ENCODE measurements at places on chromosomes 1 and 21.

- no peak for DNase-seq
These were observed 29.2 kb downstream of the INKA2 start for GRCh38 chr1:111709986-111710385.

- DNase-seq: peak; percentile 75
These were observed 1.0 kb downstream of the ARID1A start for GRCh38 chr1:26696654-26697430.

- no peak for DNase-seq
These were observed 4.8 kb downstream of the S100A16 start for GRCh38 chr1:153608089-153608682.

DNA sequence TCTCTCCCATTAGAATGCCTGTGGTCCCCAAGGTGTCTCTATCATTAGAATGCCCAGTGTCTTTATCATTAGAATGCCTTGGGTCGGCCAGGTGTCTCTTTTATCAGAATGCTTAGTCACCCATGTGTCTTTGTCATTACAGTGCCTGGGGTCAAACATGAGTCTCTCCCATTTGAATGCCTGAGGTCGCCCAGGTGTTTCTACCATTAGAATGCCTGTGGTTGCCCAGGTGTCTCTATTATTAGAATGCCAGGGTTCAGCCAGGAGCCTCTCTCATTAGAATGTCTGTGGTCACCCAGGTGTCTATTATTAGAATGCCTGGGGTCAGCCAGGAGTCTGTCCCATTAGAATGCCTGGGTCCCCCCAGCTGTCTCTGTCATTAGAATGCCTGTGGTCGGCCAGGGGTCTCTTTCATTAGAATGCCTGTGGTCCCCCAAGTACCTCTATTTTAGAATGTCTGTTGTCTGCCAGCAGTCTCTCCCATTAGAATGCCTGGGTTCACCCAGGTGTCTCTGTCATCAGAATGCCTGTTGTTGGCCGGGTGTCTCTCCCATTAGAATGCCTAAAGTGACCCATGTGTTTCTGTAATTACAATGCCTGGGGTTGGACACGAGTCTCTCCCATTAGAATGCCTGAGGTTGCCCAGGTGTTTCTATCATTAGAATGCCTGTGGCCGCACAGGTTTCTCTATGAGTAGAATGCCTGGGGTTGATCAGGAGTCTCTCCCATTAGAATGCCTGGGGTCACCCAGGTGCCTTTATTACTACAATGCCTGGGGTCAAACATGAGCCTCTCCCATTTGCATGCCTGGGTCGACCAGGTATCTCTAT is 57.1 kb downstream of the RNF187 start:
- no peak for DNase-seq

DNA sequence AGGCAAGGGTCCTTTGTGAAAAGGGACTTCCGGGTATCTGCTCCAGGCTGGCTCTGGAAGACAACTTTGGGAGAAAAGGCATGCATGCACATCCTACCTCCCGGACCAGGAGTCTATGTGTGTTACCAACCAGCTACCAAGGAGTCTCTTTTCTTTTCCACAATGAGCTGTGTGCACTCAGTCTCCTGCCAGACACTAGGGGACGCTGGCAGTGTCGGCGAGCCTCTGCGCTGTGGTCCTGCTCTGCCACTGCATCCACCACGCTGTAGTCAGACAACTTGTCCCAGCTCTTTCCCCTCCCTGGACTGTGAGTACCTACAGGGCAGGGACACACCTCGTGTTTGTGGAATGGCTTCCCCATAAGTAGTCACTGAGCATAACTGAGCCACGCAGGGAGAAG is 5.1 kb upstream of the SSR2 start:
- no peak for DNase-seq

GRCh38 chr1:107687849-107688753 is 276.9 kb downstream of the VAV3 start:
- no peak for DNase-seq

- DNase-seq: no peak
These were observed 722.2 kb downstream of the KCNT2 start for GRCh38 chr1:195886000-195886399.

- no peak for DNase-seq
These were observed 11.5 kb downstream of the ACADM start for GRCh38 chr1:75736016-75736415.

DNA sequence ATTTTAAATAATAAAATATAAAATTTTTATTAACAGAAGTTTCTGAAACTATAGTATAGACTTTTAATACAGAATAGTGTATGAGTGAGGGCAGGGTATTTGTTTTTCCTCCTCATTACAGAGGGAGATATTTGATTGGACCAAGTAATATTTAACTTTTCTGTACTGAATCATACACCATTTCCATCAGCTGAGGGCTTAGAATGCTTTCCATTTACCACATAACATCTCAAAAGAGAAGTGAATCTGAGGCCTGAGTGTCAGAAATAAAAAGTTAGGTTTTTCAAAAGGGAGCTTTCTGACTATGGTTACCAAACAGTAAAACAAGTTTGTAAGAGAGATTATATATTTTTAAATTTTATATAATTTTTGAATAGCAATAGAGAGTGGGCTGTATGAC is 29.5 kb downstream of the TLCD4 start:
- no peak for DNase-seq

DNA sequence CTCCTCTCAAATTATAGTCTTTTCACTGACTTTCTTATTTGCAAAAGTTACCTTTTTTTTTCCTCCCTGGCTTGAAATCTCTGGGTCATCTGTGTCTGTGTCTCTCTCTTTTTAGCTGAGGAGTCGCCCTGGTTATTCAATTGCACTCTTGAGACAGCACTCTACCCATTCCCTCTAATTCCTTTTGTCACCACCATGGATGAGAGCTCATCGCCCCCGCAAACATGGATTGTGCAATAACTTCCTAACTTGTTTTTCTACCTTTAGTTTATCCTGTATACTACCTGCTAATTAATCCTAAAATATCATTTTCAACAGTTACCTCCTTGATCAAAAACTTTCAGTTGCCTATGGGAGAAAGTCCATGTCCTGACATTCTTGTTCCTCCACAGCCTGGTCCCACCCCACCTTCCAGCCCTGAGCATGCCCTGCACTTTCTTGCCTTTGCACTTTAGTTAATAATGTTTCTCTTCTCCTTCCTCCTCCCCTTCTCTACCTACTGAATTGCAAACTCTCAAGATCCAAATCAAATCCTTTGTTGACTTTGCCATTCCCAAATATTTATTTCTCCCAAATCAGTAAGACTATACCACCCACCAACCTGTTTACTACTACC is 110.4 kb upstream of the MAGI3 start:
- DNase-seq: no peak

DNA sequence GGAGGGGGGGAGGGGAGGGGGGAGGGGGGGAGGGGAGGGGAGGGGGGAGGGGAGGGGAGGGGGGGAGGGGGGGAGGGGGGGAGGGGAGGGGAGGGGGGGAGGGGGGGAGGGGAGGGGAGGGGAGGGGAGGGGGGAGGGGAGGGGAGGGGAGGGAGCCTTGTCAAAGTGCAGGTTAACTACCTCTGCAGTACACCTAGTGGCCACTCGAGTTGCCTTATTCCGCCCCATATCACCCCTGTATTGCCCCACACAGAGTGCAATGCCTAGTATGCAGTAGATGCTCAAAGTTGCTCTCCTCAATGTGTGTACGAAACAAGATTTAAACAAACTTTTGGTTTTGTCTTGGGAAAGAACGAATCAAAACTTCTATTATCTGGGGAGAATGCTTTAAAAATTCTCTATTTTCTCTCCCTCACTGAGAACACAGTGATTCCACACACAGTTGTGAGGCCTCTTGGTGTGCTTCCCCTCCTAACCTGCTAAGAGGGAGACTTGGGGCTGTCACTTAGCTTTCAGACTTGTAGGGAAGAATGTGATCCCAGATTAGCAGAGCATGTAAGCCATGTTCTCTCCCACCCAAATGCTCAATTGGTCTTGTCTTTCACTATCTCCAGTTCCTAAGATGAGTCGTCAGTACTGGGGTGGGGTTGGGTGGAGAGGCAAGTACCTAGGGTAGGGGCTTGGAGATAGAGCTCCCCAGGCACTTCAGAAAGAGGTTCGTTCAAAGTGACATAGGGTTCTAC is 79.7 kb upstream of the MAP10 start:
- no peak for DNase-seq

DNA sequence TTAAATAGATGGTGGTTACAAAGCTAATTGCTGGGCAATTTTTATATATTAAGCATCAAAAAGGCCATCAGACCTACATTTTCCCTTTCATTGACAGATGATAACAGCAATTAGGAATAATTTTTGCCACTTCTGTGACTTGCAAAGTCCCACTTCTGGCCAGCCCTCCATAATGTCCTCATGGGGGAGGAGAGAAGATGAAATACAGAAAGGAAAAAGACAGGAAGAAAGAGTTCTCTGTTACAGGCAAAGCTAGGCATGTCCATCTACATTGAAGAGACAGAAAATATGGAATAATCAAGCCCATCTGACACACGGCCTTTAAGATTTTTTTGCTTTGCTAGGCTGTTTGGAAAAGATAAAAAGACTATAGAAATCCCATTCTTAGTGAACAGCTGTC is 108.0 kb downstream of the ENAH start:
- DNase-seq: no peak

DNA sequence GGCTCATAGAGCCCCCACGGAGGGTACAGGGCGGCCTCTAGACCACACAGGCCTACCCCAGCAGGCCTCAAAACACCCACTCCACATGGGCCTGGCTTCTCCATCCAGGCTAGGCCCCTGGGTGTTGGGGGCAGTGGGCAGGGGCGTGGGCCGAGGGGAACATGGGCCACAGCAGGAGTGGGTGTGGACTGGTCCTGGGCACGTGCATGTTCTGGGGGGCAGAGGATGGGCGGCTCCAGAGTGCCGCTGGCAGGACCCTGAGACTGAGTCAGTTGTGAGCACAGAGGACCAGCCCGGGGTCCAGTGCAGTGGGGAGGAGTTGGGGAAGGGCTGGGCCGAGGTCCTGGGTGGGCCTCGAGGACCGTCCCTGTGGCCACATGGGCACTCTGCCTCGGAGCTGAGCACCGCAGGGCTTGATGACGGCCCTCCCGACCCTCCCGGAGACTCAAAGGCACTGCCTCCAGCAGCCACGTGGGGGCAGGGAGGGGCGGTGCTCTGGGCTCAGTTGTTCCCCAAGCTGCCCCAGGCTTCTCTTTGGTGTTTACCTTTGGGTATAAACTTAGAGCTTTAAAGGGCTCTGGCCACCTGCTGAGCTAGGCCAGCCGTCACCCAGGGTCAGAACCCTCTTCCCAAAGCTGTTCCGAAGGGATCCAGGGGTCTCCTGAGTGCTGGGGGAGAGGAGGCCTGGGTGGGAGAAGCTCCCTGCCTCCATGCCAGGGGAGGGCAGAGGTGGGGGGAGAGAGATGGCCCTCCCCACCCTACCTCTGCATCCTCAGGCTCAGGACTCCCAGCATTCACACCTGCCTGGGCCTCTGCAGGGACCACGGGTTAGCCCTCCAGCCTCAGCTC is 79.9 kb downstream of the MORN1 start:
- DNase-seq: peak; percentile 57

GRCh38 chr21:46504666-46505065 is 46.0 kb downstream of the DIP2A start:
- DNase-seq: no peak

DNA sequence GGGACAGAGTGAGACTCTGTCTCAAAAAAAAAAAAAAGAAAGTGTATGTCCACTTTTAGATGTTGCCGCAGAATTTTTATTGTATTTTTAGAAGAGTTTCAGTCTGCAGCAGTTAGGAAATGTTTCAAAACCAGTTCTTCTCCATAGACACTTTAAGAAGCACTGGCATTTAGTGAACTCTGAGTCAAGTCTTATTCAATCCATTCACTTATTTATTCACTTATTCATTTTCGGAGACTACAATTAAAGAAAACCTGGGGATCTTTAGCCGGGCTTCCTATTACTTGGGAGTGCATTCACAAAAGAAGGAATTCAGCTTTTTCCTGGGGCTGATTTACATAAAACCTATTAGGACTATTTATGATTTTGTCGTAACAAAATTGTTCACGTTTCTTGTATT is 12.3 kb downstream of the RCAN3 start:
- DNase-seq: no peak

DNA sequence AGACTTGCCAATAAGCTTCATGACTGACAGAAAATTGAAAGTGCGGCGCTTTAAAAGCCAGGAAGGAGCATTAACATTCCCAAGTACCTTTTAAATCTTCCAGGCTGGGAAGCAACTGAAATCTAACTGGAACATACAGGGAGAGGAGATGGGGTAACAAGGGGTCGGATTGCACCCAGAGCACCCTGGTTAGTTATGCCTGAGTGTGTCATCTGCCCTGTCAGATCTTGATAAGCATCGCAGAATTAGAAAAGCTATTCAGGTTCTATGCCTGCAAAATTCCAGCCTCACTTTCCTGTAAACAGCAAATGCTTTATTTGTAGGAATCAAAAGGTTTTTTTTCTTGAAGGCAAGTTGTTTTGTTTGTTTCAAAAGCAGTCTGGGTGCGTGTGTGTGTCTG is 58.5 kb downstream of the SERBP1 start:
- DNase-seq: no peak

GRCh38 chr1:222918801-222919477 is 104.1 kb downstream of the DISP1 start:
- DNase-seq: no peak

GRCh38 chr21:15362458-15362857 is 297.7 kb upstream of the NRIP1 start:
- no peak for DNase-seq

- no peak for DNase-seq
These were observed 15.7 kb downstream of the GPR157 start for GRCh38 chr1:9112961-9113880.

DNA sequence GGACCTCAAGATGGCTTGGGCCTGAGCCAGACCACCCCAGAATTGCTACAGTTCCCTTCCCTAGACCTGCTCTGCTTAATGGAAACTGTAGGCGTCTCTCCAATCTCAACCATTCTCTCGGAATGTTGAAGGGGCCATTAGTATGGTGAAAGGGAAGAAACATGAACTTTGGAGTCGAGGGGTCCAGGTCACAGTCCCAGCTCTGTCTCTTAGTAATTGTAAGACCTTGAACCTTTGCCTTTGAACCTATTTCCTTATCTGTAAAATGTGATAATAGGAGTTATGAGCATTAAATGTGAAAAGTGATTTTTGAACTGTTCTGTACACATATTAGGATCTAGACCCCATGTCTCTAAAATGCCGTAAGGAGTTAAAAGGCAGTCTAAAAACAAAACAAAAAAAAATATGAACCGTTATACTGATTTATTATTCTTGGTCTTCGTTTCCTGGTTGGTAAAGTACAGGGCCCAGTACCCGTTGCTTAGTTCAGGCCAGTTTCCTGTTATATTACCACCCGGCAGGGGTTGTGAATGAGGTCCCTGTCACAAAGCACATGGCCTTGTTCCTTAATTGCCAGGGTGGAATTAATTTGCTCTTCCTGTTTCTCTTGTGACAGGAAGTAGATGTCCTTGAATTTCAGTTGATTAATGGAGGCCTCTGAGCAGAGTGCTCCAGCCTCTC is 42.3 kb downstream of the TCEANC2 start:
- no peak for DNase-seq

GRCh38 chr1:212624976-212625501 is 16.5 kb downstream of the ATF3 start:
- no peak for DNase-seq

- peak; percentile 36 for DNase-seq
These were observed 484 bp upstream of the RHOC start for GRCh38 chr1:112707221-112708001.
